ENCODE measurements at places on chromosomes 7 and 10.

GRCh38 chr10:49138361-49138891 is 4.6 kb upstream of the FAM170B start:
- no peak for DNase-seq

- DNase-seq = no peak
These were observed 105.3 kb downstream of the CTTNBP2 start for GRCh38 chr7:117767951-117768350.

DNA sequence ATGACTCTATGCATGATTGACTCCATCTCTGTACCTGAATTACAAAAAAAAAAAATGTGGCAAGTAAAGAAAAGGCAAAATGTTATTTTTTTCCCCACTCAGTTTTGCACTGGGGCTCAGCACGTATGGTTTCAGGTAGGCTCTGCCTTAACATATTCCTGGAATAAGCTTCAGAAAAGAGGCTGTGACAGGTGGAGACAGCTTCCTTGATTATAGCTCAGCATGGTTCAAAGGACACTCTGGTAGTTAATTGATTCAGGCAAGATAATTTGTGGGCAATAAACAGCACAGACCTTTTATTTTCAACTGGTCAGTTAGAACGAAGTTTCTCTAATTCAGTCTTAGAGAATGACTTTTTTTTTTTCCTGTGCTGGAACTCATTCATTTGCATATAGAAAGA is 347.3 kb downstream of the GALNT17 start:
- DNase-seq = no peak

DNA sequence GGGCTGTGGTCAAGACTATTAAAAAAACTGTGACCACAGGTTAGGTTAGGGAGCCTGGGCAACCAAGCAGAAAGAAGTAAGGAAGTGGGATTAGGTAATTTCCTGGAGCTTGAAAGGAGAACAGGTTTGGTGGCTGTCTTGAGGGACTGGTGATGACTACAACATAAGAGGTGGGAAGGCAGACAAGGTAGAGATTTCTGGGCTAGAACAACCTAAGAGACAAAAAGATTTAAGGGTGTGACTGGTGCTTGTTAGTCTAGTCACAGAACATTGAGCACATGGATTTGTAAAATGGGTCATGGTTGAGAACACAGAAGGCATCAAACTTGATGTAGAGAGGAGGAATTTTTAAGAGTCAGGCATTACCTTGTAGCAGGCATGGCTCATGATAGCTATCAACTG is 123.7 kb upstream of the ASAH2 start:
- no peak for DNase-seq

DNA sequence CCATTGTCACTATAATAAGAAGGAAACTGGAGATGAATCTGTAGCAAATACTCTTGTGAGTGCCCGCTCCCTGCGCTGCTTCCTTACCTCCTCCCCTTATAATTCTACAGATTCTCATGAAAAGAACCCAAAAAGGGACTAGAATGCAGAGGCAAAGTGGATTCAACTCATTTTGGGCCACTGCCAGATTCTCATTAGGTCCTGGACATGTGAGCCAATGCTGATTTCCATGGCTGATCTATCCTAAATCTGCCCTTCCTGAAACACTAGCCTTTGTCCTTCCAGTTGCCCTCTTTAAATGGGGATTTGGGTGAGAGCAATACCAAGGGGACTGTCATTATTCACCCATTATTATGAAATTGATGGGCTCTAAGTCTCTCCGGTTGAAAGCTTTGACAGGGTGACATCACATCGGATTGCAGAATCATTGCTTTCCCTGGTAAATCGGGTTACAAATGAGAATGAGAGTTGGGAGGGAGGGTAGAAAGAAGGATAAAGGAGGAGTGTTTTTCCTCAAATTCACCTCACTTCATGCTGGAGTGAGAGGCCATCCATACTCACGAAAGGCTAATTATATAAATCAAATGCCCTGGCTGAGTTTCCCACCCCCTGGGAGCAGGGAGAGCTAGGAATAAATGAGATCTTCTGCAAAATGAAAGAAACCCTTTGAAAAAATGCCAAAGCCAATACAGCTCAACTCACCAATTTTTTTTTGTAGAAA is 37.5 kb downstream of the PTN start:
- DNase-seq = no peak

- DNase-seq = no peak
These were observed 51.4 kb downstream of the NPS start for GRCh38 chr10:127600479-127600878.

- DNase-seq = no peak
These were observed 123.4 kb upstream of the NEBL start for GRCh38 chr10:21020545-21020944.

DNA sequence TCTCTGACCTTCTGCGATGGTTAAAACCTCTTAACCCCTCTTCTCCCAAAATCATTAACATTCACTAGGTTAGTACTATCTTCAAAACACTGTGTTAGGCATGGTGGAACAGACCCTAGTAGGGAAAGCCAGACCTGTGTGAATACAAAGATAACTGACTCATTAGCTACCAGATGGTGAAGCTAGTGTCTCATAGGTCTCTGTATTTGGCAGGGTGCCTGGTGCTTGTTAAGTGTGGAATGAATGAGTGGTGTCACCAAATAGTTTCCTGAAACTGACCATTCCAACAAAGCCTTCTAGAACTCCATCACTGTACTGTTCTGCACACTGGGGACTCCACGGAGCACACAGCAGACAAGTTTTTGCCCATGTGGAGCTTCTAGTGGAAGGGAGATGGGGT is 27.7 kb upstream of the TM9SF3 start:
- no peak for DNase-seq

GRCh38 chr7:100444311-100445278 is 8.3 kb upstream of the PPP1R35 start:
- DNase-seq = no peak

DNA sequence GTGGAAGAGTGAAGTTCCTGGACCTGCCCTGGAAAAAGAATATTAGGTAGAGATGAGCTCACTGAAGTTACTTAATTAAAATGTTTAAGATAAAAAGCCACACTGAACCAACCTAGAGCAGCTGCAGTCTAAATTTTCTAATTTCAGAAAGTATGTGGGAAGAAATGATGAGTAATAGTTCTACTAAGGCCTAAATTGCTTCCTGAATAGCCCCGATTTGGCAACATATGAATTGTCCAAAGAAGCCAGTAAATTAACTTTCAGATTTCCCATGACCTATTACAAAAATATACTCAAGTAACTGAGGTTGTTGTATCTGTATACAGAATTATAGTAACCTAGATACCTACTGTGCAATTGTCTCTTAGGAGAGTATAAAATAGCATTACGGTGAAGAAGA is 312.6 kb downstream of the IPMK start:
- DNase-seq = no peak

- DNase-seq = no peak
These were observed 1017.6 kb downstream of the SORCS3 start for GRCh38 chr10:105658696-105659095.

- no peak for DNase-seq
These were observed 11.2 kb upstream of the OR2A5 start for GRCh38 chr7:144037414-144038035.

DNA sequence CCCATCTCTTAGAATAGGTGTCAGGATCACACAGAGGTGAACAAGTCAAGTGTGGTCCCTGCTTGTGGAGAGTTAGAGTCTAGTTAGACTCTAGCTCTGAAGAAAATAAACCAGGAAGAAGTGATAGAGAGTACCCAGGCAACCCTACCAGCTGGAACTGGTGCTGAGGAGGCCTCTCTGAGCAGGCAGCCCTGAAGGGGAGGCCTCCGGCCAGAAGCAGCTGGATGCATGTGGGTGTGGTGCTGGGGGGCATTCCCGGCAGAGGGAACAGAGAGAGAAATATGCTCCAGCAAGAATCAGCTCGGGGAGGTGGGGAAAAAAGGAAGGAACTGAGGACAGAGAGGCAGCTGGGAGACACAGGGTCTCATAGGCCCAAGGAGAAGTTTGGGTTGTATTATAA is 68.6 kb downstream of the APBB1IP start:
- DNase-seq = no peak

DNA sequence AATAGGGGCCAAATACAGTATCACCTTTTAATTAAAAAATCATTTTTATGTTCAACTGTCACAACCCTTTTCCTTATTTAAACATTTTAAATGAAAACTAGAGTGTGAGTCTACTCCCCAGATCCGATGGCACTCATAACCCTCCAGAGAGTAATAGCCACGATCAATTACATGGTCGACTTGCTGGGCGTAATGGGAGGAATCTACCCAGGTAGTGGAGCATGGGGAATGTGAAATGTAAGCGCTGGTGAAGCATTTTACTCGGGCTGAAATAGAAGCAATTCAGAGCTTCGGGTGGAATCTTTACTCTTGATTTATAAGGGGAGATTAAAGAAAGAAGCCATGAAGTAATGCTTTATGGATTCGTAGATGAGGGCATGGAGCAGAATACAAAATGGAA is 321.9 kb downstream of the ACTR3B start:
- DNase-seq = no peak

GRCh38 chr7:47149208-47149839 is 432.6 kb downstream of the TNS3 start:
- DNase-seq = no peak

DNA sequence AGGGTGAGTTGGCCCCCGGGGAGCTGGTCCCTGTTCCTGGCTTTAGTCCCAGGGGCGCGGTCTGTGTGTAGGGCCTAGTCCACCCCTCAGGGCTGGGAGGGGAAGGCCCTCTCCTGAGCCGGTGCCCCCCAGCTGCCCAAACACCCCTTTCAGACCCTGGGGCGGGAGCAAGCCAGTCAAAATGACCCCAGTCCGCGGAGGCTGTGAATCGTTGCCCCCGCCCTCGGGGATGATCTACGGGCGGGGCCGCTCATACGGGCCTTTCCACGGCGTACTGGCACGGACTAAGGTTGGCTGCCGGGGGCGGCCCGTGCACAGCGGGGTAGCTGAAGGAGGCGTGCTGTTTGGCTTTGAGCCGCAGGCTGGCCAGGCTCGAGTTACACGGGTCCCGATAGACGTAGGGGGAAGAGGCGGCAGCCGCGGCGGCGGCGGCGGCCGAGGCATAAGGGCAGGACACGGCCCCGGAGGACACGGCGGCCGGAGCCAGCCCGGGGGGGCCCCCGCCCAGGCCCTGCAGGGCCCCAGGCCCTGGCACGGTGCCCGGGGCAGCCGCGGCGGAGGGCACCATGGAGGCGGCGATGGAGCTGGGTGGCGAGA is 4.3 kb downstream of the ELOVL3 start:
- no peak for DNase-seq

- DNase-seq = no peak
These were observed 92.7 kb downstream of the LSMEM1 start for GRCh38 chr7:112573302-112574039.

- no peak for DNase-seq
These were observed 358.6 kb downstream of the PTPRN2 start for GRCh38 chr7:158228986-158229385.

DNA sequence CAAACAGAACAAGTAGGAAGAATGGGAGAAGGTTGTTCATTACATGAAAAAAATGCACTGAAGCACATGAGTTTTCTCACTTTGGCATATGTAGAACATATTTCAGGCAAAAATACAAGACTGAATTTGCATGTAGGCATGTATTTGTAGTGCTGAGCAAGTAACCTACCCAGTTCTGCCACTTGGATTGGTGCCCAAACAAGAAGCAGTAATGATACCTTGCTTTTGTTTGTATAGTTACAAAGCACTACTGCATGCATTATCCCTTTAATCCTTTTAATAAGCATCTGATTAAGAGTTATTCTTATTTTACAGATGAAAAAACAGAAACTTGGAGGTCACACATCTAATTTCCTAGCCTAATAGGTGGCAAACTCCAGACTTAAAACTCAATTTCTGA is 23.1 kb upstream of the CTTNBP2 start:
- no peak for DNase-seq

GRCh38 chr7:33726582-33726981 is 178.8 kb upstream of the BMPER start:
- DNase-seq = no peak

GRCh38 chr7:81430761-81431160 is 339.1 kb downstream of the HGF start:
- DNase-seq = no peak

DNA sequence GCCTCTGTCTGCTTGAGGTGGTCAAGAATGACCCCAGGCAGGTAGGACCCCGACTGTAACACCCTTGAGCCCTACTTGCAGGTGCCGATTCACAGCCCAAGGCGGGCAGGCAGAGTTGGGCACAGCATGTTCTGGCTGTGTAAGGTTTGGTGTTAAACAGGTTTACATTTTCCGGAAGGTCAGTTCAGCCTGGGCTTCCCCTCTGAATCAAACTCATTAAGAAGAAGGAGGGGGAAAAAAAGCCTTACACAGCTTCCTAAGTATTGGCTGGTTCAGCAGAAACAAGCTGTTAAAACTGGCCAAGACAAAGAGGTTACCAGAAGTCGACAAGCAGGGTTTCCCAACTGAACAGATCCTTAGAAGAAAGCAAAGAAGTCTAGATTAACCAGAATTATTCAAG is 132.7 kb downstream of the PRPF18 start:
- DNase-seq = no peak

DNA sequence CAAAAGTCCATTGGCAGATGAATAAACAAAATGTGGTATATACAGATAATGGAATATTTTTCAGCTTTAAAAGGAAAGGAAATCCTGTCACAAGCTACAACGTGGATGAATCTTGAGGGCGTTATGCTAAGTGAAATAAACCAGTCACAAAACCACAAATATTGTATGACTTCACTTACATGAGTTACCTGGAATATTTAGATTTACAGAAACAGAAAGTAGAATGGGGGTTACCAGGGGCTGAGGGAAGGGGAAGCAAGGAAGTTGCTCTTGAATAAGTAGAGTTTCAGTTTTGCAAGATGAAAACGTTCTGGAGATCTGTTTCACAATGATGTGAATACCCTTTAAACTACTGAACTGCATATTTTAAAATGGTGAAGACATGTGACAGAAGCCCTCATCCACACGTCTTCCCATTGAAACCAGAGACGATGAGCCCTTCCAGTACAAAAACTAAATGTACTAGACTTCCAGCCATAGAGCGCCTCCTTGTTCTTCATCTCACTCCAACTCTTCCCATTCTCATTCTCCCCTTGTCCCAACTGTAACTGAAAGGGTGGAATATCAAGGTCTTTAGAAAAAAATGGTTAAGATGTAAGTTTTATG is 62.4 kb downstream of the MICU1 start:
- no peak for DNase-seq

DNA sequence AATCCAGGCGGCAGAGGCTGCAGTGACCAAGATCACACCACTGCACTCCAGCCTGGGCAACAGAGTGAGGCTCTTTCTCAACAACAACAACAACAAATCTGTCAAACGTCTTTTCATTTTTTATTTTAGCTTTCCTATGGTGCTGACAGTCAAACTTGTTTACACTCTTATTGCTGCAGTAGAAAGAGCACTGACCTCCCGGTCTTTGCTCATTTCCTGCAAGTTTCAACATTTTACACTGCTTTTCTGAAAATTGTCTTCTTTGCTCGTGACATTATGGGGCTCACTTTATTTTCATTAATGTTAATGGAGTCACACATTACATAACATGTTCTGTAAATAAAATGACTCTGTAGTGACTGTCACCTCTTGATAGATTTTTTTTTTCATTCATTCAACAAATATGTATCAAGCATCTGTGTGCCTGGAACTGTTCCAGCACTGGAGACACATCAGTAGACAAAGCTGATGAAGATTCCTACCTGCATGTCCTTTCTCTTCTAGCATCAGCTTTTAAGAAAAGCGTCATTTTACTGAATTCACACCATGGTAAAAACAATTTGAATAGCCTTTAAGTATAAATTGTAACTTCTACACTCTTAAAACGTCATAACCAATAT is 277.3 kb downstream of the CELF2 start:
- DNase-seq = no peak
